ENCODE measurements at places on chromosomes 3 and 15.

- H3K36me3 ChIP-seq = peaks cover 55% of the 10 kb centered on the region
- no peak overlapping the region for H3K27ac ChIP-seq
- peaks cover 12% of the 10 kb centered on the region for H3K4me1 ChIP-seq
- DNase-seq = no peak
- H3K27me3 ChIP-seq = no peaks in the 10 kb centered on the region
- H3K4me3 ChIP-seq = no peak overlapping the region
These were observed 22.4 kb downstream of the PLEKHO2 start for GRCh38 chr15:64864068-64864467.

DNA sequence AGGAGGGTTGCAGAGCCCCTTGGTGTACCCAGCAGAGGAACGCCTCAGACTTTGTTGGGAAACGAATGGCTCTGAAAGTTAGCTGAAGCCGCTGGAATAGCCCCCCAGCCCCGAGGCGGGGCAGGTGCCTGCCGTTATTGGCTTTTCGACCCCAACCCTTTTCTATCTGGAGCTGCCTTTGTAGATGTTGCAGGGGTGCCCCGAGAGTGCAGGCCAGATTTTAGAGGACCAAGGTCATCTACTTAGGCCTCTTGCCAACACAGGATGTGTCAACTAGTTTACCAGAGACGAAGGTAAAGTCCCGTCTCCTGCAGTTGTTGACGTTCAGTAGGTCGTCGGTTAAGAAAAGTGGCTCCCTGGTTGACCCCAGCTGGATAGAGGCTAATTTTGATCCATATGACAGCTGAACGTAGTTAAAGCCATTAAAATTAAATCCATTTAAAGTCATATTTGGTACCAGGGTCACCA lies 579 bp upstream of the UBE3A start:
- peak overlapping the region; percentile 94 for H3K4me3 ChIP-seq
- peak overlapping the region; percentile 99 for H3K27ac ChIP-seq
- DNase-seq = no peak
- no peaks in the 10 kb centered on the region for H3K27me3 ChIP-seq
- H3K36me3 ChIP-seq = no peaks in the 10 kb centered on the region

DNA sequence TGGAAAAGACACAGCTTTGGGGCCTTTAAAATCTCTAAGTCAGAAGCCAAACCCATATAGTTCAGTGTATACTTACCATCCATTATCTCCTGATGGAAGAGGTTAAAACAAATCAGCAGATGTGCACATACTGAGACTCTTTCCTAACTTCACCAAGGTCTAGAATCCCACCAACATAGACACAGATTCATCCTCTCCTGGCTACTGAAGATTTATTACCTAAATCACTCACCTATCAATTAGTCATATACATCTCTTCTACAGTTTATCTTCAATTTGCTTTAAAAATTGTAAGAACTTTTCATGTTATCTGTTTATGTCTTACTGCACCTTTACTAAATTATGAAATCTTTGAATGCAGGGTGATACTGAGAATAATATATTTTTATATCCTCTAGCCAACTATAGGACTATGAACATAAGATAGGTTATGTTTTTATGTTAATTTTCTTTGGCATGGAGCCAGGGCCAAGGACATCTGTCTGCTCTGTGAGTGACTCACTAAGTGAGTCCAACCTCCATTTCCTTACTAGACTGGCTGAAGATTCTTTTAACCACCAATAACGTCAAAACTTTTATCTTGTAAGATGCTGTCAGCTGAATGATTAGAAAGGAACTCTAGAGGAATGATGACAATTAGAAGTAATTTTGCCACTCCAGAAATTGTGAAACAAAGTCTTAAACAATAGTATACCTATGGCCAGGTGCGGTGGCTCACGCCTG lies 397.6 kb downstream of the FOXP1 start:
- H3K36me3 ChIP-seq = no peaks in the 10 kb centered on the region
- DNase-seq = no peak
- no peak overlapping the region for H3K27ac ChIP-seq
- no peaks in the 10 kb centered on the region for H3K4me1 ChIP-seq

DNA sequence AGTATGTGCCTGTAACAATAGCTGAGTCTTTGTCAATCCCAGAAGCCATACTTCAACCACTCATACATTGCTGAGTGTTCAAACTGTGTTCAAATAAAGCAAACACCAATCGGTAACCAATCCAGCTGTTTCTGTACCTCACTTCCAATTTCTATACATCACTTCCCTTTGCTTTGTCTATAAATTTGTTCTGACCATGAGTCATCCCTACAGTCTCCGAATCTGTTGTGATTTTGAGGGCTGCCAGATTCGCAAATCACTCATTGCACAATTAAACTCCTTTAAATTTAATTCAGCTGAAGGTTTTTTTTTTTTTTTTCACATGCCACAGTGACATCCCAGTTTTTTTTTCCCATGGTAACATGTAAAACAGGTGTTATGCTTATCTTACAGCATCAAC lies 870.3 kb downstream of the NAALADL2 start:
- H3K4me1 ChIP-seq = no peaks in the 10 kb centered on the region
- no peak for DNase-seq
- no peak overlapping the region for H3K4me3 ChIP-seq
- H3K36me3 ChIP-seq = no peaks in the 10 kb centered on the region
- no peaks in the 10 kb centered on the region for H3K27me3 ChIP-seq

DNA sequence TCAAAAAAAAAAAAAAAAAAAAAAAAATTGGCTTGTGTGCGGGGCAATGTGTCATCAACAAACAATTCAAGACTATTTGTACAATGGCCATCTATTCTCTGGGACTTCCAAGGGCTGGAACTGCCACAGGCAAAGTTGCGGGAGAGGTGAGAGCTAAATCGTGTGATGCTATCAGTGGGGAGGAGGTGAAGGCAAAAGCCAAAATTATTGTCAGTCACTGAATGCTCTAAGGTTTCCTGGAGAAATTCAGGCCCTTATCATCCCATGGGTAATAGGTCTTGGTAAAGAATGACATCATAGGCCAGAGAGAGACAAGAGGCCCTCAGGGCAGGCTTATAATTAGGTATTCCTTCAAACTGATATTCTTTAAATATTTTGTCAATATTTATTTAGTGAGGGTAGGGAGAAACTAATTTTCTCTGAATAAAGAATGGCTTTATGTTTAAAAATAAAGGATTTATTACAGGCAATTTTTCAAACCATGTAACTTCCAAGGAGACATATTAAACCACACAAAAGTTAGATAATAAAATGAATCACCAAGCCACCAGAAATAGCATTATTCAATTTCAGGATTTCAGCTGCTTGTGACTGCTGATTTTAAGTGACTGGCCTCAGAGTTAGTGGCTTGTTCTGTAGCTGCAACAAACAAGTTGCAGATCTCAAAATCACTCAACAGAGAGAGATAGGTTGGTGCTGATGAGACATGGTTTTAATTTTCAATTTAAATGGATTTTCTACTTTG lies 226.3 kb upstream of the MRPL3 start:
- no peaks in the 10 kb centered on the region for H3K36me3 ChIP-seq
- H3K4me1 ChIP-seq = peaks cover 5% of the 10 kb centered on the region
- no peak overlapping the region for H3K4me3 ChIP-seq
- H3K27me3 ChIP-seq = no peaks in the 10 kb centered on the region

- H3K4me1 ChIP-seq = no peaks in the 10 kb centered on the region
- H3K27ac ChIP-seq = no peak overlapping the region
- H3K36me3 ChIP-seq = no peaks in the 10 kb centered on the region
- H3K4me3 ChIP-seq = no peak overlapping the region
These were observed 124.1 kb downstream of the GADL1 start for GRCh38 chr3:30770387-30770786.

- no peak overlapping the region for H3K4me3 ChIP-seq
- DNase-seq = no peak
- H3K27me3 ChIP-seq = no peaks in the 10 kb centered on the region
- H3K4me1 ChIP-seq = no peaks in the 10 kb centered on the region
These were observed 10.1 kb upstream of the P2RY12 start for GRCh38 chr3:151394611-151395010.

DNA sequence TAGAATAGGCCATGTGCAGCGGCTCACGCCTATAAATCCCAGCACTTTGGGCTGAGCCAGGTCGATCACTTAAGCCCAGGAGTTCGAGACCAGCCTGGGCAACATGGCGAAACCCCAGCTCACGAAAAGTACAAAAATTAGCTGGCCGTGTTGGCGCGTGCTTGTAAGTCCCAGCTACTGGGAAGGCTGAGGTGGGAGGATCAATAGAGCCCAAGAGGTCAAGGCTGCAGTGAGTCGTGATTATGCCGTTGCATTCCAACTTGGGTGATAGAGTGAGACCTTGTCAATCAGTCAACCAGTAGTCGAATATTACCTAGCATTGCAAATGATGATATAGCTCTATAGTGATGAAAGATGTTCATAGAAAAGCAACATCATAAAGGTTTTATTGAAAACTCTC lies 51.9 kb downstream of the USP8 start:
- DNase-seq = no peak
- H3K27ac ChIP-seq = no peak overlapping the region
- peaks cover 50% of the 10 kb centered on the region for H3K36me3 ChIP-seq

GRCh38 chr15:83410532-83410931 lies 36.6 kb upstream of the SH3GL3 start:
- H3K27me3 ChIP-seq = no peaks in the 10 kb centered on the region
- no peak overlapping the region for H3K4me3 ChIP-seq
- no peaks in the 10 kb centered on the region for H3K4me1 ChIP-seq

DNA sequence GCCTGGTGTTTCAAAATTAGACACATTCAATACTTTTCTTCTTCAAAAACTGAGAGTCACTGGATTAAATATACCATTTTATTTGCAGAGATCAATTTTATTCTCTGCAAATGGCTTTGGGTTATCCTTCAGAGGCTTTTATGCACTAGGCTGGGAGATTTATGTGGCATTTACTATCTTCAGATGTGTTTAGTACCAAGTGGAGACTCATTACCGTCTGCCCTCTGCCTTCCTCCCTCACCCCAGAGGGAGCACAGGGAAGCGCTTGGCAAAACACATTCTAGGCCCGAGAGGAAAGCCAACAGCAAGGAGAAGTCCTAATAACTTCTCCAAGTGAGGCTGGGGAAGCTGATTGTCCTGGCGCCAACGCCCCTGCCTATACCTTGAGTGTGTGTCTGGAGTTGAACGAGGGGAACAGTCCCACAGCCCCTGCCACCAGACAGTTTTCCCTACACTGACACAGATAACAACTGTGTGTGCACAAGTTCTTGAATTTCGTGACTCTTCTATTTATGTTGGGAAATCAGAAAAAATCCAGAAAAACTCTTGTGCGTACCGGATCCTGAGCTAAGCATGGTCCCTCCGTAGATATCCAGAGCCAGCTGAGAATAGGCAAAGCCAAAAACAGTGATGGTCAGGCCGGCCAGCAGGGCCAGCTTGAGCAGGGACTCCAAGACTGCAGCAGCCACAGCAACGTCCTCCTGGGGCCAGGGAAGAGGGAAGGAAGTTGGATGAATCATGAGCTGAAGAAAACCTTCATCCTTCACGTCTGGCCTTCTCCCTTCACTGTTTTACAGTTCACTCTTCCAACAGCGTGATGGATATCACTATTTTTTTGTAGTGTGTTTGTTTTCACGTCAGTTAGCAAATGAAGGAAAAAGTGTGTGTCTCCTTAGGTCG lies 26.6 kb downstream of the RFT1 start:
- H3K27ac ChIP-seq = no peak overlapping the region
- no peaks in the 10 kb centered on the region for H3K4me1 ChIP-seq
- peaks cover 48% of the 10 kb centered on the region for H3K36me3 ChIP-seq

GRCh38 chr3:186102687-186103086 lies 6.2 kb downstream of the ETV5 start:
- H3K27ac ChIP-seq = no peak overlapping the region
- no peaks in the 10 kb centered on the region for H3K36me3 ChIP-seq
- no peak for DNase-seq
- H3K27me3 ChIP-seq = no peaks in the 10 kb centered on the region

GRCh38 chr3:126968391-126969390 lies 14.2 kb upstream of the PLXNA1 start:
- DNase-seq = no peak
- H3K27ac ChIP-seq = no peak overlapping the region
- H3K4me1 ChIP-seq = peaks cover 9% of the 10 kb centered on the region
- no peaks in the 10 kb centered on the region for H3K36me3 ChIP-seq
- H3K27me3 ChIP-seq = no peaks in the 10 kb centered on the region

GRCh38 chr15:51855612-51856011 lies 26.2 kb downstream of the TMOD3 start:
- H3K4me1 ChIP-seq = no peaks in the 10 kb centered on the region
- no peaks in the 10 kb centered on the region for H3K36me3 ChIP-seq
- no peak for DNase-seq
- H3K27ac ChIP-seq = no peak overlapping the region
- no peaks in the 10 kb centered on the region for H3K27me3 ChIP-seq

DNA sequence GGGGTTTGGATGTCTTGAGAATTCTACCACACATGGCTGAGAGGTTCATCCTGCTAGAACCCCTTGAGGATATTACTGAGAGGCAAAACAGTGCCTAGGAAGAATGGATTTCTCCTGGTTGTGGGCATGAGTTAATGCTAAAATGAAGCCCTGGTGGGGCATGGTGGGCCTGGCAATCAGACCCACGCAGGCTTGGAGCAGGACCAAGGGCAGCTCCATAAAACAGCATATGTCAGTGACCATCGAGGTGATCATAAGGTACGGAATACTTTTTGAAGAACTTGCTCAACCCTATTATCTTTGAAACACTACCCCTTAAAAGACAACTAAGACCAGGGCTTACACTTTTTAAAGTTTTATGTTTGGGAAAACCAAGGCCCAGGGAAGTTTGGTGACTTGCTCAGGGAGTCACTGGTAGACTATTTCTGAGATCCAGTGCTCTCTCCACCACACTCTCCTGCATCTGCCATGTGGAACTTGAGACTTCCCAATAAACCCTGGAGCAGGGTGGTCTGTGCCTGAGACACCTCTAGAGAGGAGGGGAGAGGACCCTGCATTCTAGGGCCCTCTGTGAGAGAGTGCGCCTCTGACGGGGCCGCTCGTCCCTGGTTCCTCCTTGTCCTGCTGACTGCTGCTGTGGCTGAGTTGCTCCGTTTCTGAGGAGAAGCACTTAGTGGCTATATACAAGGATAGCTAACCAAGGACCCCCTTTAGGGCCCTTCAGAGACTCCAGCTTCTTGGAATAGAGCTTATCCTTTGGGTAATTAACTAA lies 28.0 kb upstream of the TIMP4 start:
- H3K4me1 ChIP-seq = no peaks in the 10 kb centered on the region
- no peak for DNase-seq
- H3K27me3 ChIP-seq = no peaks in the 10 kb centered on the region

- H3K27me3 ChIP-seq = no peaks in the 10 kb centered on the region
- DNase-seq = no peak
- H3K4me3 ChIP-seq = peak overlapping the region; percentile 25
- no peaks in the 10 kb centered on the region for H3K4me1 ChIP-seq
- H3K27ac ChIP-seq = peak overlapping the region; percentile 84
- H3K36me3 ChIP-seq = no peaks in the 10 kb centered on the region
These were observed 132.7 kb downstream of the CD47 start for GRCh38 chr3:107958146-107958545.

- no peak overlapping the region for H3K27ac ChIP-seq
- H3K27me3 ChIP-seq = no peaks in the 10 kb centered on the region
- H3K36me3 ChIP-seq = no peaks in the 10 kb centered on the region
- DNase-seq = no peak
These were observed 41.6 kb downstream of the CPA3 start for GRCh38 chr3:148906667-148907066.

Measured in right atrium auricular region (tissue), 2 donors.